ENCODE measurements at places on chromosomes 3 and 15. TPM values are rescaled to one million over a fixed set of nuclear protein-coding genes. Genes with fewer than 3 reads are reported as not detected.

DNA sequence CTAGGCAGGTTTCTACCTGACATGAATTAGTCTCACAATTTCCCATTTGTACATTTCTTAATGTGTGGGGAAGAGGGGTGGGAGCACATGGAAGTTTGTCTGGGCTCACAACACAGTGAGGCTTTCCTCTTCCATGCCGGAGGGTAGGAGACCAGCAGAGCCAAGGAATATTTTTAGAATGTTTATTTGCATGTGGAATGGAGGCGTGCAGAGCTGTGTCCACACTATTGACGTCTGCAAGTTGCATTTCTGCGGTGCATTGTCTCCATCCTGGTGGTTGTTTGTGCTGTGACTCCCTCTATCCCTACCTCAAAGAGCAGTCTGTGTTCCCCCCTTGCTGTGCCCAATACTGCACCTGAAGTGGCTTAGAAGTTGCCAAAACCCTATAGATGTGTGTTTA is 103.1 kb upstream of the LRTM1 start:
- H3K27ac ChIP-seq = no peak overlapping the region
- no peaks in the 10 kb centered on the region for H3K4me1 ChIP-seq
- no peaks in the 10 kb centered on the region for H3K36me3 ChIP-seq
- DNase-seq = no peak
- no peaks in the 10 kb centered on the region for H3K27me3 ChIP-seq

PLA2G4E gene
- not detected for total RNA-seq

- H3K27ac ChIP-seq = no peak overlapping the region
- no peak for DNase-seq
- H3K4me1 ChIP-seq = no peaks in the 10 kb centered on the region
- no peaks in the 10 kb centered on the region for H3K36me3 ChIP-seq
- H3K4me3 ChIP-seq = no peak overlapping the region
Measured at GRCh38 chr3:22996920-22997571, 206.1 kb upstream of the UBE2E2 start.

DNA sequence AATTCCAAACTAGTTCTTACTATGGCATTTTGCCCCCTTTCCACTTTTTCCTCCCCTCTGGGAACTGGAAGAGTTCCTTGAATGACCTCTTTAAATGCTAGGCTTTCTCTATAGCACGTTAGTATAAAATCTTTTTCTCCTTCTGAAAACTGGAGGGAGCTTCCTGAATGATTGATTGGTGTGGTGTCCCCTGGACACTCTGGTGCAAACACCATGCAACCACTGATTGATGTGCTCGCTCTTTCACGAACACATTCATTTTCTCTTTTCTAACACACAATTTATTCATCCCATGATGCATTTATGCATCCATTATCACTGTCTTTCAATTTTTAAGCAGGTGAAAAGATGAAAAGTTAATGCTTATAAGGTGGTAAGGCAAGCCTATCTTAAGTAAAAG is 159.1 kb upstream of the NANOGP8 start:
- no peaks in the 10 kb centered on the region for H3K27me3 ChIP-seq
- DNase-seq = no peak
- H3K36me3 ChIP-seq = no peaks in the 10 kb centered on the region
- H3K27ac ChIP-seq = no peak overlapping the region

GRCh38 chr3:99948467-99949089 is 130.9 kb downstream of the CMSS1 start:
- no peak overlapping the region for H3K4me3 ChIP-seq
- no peak overlapping the region for H3K27ac ChIP-seq
- H3K27me3 ChIP-seq = no peaks in the 10 kb centered on the region
- DNase-seq = no peak

- no peaks in the 10 kb centered on the region for H3K4me1 ChIP-seq
- no peak overlapping the region for H3K27ac ChIP-seq
- no peak for DNase-seq
- H3K4me3 ChIP-seq = no peak overlapping the region
- H3K36me3 ChIP-seq = no peaks in the 10 kb centered on the region
Measured at GRCh38 chr3:37635251-37635650, 226.4 kb upstream of the CTDSPL start.

Measured in spleen (tissue), 13 donors.